ENCODE measurements at places on chromosomes 6 and 20. TPM values are rescaled to one million over a fixed set of nuclear protein-coding genes. Genes with fewer than 3 reads are reported as not detected.

DNA sequence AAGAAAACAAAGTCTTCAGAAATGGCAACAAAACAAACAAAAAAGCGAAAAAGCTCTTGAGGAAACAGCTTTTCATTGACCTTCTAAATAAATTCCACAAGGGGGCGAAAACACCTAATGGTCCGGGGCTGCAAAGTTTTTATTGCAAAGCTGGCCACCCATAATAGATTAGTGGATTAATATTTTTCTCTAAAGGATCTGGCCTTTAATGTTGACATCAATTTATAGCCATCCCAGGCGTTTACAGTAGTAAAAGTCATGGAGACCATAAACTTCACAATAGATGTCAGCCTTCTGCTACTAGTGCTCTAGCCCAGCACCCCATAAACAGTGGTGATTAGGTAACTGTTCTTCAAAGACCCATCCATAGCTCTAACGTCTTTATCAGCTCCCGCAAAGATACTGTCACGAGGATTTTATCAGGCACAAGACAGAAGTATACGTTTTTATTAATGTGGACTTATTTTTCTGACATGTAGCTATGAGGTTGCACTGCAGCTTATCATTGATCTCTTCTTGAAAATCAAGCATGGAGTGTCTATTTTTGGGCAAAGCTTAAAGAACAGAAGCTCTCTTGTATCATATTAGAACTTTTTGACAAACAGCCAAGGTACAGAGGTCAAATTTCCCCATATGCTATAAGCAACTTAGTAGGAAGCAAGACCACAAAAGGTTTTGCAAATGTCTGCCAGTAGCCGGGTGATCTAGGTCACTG, 4.7 kb downstream of the CITED2 start:
- H3K4me3 ChIP-seq = peak overlapping the region; percentile 99
- no peak for DNase-seq
- no peaks in the 10 kb centered on the region for H3K27me3 ChIP-seq
- H3K36me3 ChIP-seq = peaks cover 32% of the 10 kb centered on the region
- peaks cover 36% of the 10 kb centered on the region for H3K4me1 ChIP-seq
- peak overlapping the region; percentile 99 for H3K27ac ChIP-seq

DNA sequence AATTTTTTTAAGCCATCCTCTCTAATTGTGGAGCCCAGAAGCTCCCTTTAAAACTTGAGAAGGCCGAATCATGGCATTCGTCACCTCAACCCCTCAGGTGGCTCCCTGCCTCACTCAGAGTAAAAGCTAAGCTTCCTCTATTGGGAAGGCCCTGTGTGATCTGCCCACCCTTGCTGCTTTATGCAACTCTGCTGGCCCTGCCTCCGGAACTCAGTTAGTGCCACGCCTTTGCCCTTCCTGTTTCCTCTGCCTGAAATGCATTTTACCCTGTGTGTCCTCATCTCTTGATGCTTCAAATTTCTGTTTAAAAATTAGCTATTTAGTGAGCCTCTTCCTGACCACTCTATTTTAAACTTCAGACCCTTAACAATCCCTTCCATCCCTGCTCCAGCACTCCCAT, 5.7 kb downstream of the PACRG start:
- no peak overlapping the region for H3K27ac ChIP-seq
- H3K36me3 ChIP-seq = no peaks in the 10 kb centered on the region
- DNase-seq = no peak
- no peaks in the 10 kb centered on the region for H3K27me3 ChIP-seq

DNA sequence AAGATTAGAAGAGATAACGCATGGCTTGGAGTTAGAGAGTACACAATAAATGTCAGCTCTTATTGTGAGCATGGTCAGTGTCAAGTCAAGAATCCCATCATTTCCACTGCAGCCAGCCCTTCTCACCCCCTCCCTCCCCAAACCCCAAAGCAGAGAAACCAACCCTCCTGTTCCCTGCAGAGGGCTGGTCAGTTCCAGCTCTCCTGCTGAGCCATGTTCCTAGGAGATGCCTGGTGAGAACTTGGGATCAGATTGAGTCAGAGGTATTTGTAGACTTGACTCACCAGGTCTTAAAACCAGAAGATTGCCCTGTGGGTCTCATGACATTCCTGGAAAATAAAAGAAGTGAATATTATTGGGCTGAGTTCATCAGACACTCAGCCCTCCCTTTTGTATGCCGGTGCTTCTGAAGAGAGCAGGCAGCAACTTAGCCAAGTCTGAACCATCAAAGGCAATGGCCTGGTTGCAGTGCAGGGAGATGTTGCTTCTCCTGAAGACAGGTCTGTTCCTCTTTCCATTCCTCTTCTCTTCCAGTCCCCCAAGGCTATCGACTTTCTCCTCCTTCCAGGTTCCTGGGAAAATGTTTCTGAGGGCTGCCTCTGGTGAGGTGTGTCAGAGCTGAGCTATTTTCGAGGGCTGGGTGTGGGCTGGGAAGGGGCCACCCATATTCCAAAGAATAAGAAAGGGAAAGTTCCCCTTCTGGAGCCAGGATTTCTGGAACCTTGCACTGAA, 278.2 kb upstream of the SUPT3H start:
- no peaks in the 10 kb centered on the region for H3K4me1 ChIP-seq
- no peak overlapping the region for H3K27ac ChIP-seq
- no peaks in the 10 kb centered on the region for H3K27me3 ChIP-seq
- no peaks in the 10 kb centered on the region for H3K36me3 ChIP-seq

DNA sequence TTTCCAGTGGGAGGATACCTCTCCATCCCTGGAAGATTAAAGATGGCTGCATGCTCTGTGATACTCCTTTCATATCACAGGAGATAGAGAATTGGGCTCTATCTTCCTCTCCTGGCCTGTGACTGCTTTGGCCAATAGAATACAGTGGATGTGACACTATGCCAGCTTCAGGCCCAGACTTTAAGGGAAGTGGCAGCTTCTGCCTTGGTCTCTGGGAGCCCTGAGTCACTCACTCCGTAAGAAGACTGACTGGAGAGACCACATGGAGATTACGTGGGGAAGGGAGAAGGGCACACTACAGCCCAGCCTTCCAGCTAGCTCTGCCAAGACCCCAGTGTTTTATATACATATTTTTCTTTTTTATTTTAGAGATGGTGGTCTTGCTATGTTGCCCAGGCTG, 10.4 kb upstream of the MMP9 start:
- DNase-seq = no peak
- H3K27ac ChIP-seq = no peak overlapping the region
- H3K4me3 ChIP-seq = no peak overlapping the region
- H3K27me3 ChIP-seq = peaks cover 23% of the 10 kb centered on the region
- no peaks in the 10 kb centered on the region for H3K36me3 ChIP-seq

DNA sequence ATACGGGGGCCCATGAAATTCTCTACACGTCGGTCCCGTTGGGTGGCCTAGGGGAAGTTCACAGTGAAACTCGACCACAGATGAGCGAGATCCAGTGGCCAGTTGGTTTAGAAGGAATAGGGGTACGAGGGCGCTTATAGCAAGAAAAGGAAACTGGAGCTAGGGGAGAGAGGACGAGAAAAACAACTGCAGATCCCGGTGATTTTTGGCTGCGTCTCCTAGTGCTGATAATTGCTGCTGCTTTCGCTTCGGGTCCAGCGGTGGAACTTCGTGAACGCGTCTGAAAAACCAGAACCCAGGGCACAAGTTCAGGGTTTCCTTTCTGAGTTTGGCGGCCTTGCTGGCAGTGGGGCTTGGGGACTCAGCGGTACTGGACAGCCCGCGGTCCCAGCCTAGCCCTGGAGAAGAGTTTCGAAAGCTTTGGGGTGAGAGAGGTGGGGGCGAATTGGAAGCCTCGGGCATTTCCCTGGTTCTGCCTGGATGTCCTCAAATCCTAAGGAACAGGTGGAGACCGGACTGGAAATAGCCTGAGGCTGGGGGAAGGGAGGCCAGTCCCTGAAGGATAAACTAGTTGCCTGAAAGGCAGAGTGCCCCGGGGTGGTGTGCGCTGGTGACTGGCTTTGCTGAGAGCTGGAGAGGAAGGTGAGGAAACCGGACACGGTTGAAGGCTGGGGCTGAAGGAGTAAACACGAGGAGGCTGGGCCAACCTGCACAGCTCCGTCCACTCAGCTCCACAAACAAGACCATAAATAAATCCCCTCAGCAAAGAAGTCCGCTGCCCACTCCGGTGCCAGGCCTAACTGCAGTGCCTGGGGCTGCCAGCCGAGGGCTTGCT, 793 bp downstream of the GMPR start:
- DNase-seq = peak; percentile 87
- H3K4me3 ChIP-seq = peak overlapping the region; percentile 73
- no peaks in the 10 kb centered on the region for H3K36me3 ChIP-seq
- H3K27me3 ChIP-seq = no peaks in the 10 kb centered on the region
- peaks cover 32% of the 10 kb centered on the region for H3K4me1 ChIP-seq

- H3K36me3 ChIP-seq = no peaks in the 10 kb centered on the region
- H3K27ac ChIP-seq = no peak overlapping the region
- no peaks in the 10 kb centered on the region for H3K4me1 ChIP-seq
- no peak for DNase-seq
- H3K27me3 ChIP-seq = no peaks in the 10 kb centered on the region
- H3K4me3 ChIP-seq = no peak overlapping the region
Observed at GRCh38 chr20:60313614-60314013, 355.4 kb downstream of the CDH26 start.

DNA sequence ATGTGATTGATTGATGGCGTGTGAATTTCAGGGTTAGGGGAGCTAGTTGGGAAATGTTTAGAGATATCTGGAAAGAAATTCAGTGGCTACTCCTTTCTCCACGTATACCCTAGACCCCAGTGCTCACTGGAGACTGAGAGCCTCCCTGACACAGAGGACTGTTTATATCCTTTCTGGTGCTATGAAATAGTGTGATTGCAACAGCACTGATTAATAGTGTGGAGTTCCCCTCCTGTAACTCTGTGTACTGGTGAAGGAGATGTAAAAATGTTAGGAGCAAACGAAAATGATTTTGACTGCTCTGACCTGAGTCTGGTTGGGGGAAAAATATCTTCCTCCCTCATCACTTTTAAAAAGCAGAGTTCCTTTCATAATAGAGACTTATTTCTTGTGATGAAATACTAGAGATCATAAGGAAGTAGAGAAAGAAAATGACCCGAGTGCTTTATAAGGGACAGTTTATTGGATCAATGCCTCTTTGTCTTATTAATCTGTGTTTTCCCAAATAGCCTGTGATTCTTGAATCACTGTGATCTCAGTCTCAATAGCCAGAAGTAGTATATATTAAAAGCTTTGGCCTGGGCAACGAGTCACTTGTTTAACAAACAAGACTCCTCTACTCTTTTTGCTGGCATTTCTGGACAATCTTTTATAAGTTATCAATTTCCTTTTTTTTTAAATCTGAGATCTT, 92.3 kb downstream of the RNF182 start:
- H3K36me3 ChIP-seq = no peaks in the 10 kb centered on the region
- no peaks in the 10 kb centered on the region for H3K4me1 ChIP-seq
- H3K27me3 ChIP-seq = no peaks in the 10 kb centered on the region
- H3K27ac ChIP-seq = no peak overlapping the region
- DNase-seq = no peak
- H3K4me3 ChIP-seq = no peak overlapping the region

GRCh38 chr6:51495096-51495495, 592.3 kb downstream of the PKHD1 start:
- H3K4me1 ChIP-seq = no peaks in the 10 kb centered on the region
- DNase-seq = no peak
- no peaks in the 10 kb centered on the region for H3K27me3 ChIP-seq
- no peak overlapping the region for H3K27ac ChIP-seq
- H3K36me3 ChIP-seq = no peaks in the 10 kb centered on the region

- H3K4me1 ChIP-seq = peaks cover 37% of the 10 kb centered on the region
- DNase-seq = no peak
- H3K27me3 ChIP-seq = no peaks in the 10 kb centered on the region
Observed at GRCh38 chr20:53735536-53736050, 142.0 kb upstream of the ZNF217 start.

DNA sequence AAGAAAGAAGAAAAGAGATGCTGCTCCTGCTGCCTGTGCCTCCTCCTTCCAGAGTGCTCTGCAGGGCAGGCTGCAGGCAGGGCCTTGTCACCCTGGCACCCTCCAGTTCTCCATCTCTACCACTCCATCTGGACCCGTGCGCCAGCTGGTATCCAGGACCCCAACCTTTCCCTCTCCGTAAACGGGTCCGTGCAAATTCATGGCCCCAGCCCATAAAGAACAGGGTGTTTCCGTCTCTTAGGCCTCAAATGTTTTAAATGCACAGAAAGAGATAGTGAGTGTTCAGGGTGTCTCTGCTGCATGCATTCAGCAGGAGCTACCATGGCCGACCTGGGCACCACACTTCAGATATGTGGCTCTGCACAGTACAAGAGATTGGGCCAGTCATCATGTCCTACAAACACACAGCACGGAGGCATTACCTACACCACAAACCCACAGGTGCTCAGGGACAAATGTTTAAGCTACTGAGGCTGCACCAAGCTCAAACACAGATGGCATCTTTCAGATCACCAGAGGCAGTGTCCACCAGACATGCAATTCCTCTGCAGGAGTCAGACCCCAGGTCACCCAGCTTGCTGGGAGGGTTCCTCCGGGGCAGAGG, 258.1 kb downstream of the DLL1 start:
- no peak overlapping the region for H3K27ac ChIP-seq
- H3K4me1 ChIP-seq = no peaks in the 10 kb centered on the region
- H3K36me3 ChIP-seq = no peaks in the 10 kb centered on the region
- peak; percentile 38 for DNase-seq
- no peaks in the 10 kb centered on the region for H3K27me3 ChIP-seq

DNA sequence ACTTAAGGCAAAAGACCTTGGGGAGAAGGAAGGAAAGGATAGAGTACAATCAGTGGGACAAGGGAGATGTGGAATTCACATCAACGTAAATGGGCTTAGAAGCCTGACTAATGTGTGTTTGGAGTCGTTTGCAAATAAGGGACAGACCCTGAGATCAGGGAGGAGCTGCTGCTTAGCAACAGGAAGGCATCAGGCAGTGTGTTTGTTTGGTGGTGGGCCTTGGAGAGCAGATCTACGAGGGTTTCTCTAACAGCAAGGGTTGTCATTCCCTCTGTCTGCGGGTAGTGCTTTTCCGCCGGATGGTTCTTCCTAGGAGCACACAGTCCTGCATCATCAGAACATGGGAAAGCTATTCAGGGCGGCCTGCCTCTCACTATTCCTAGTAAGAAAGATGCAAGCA, 40.4 kb downstream of the C6orf118 start:
- H3K36me3 ChIP-seq = no peaks in the 10 kb centered on the region
- H3K4me3 ChIP-seq = no peak overlapping the region
- H3K27me3 ChIP-seq = no peaks in the 10 kb centered on the region
- no peak overlapping the region for H3K27ac ChIP-seq
- DNase-seq = no peak
- H3K4me1 ChIP-seq = no peaks in the 10 kb centered on the region

Gene MCCD1
- total RNA-seq = not detected

Gene RNGTT
- 12.3 TPM for total RNA-seq

Gene ERVFRD-1
- 0.55 TPM for total RNA-seq

Gene LAMA5
- 279 TPM for total RNA-seq

Gene ARFGEF3
- 27.2 TPM for total RNA-seq

Gene SEMG1
- total RNA-seq = not detected

Gene IYD
- 1.2 TPM for total RNA-seq

Gene SMOC2
- total RNA-seq = 33.1 TPM

Gene TRIM31
- total RNA-seq = 0.35 TPM

Gene TCP1
- total RNA-seq = 105 TPM

Measured in upper lobe of right lung (tissue), 1 donor.